ENCODE measurements at places on chromosomes 1 and 21.

DNA sequence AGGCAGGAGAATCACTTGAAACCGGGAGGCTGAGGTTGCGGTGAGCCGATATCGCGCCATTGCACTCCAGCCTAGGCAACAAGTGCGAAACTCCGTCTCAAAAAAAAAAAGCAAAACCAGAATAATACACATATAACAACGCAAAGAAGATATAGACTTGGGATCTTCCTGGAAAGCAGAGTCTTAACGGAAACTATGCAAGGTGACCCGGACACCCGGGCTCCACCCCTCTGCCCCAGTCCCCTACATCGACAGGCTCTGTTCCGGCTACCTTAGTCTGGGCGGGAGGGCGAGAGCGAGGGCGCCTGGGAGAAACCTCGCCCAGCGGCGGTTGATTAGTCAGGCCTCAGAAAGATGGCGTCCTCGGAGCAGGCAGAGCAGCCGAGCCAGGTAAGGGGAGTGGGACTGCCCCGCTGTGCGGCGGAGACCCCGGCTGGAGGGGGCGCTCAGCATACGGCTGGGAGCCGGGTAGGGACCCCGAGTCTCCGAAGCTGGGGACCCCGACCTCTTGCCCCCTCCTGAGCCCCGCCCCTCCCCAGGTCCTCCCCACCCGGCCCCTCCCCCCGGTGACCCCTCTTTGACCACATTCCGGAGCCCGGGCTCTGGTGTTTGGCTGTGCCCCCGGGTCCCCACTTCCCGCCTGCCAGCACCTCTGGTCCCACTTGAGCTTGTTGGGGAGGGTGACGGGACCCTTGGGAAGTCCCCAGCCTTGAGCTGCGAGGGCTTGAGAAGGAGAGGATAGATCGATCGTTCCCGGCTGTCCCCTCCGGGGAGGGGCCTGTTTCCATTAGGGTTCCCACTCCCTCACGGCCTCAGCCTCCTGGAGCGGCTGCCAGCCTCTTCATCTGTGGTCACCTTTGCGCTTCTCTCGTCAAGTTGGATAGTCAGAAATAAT is at the start of gene PEX14:
PEX14 (plus strand) TSS at position 338 of the 895 bp plus-strand sequence; CDS start at position 355, 17 bp downstream.
- peak; percentile 65 for DNase-seq

DNA sequence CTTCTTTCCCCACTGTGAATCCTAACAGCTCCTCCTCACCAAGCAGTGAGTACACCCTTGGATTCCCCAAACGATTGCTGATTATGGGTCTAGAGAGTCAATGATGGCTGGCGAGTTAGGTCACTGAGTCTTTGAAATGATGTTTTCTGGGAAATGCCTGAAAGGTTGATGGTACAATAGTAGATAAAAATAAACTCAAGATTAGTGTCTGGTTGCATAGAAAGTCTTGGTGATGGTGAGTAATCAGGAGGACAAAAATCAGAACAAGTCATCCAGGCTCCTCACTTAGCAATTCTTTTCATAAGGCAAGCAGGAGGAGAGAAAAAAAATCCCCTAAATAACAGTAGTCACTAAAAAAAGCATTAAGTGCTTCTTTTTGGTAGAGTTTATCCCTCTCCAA is 22.6 kb downstream of the HLX start:
- no peak for DNase-seq

- DNase-seq = no peak
Observed at GRCh38 chr1:224373008-224373590, 16.4 kb downstream of the CNIH4 start.

- DNase-seq = peak; percentile 23
Observed at GRCh38 chr1:202805886-202806844, 2.1 kb downstream of the KDM5B start.

GRCh38 chr1:175167861-175168260 is 24.7 kb downstream of the KIAA0040 start:
- DNase-seq = no peak

GRCh38 chr1:22705586-22705985 is 5.1 kb upstream of the EPHB2 start:
- peak; percentile 23 for DNase-seq

All from NCI-H526 (cell line).